Stimulated activated CD8-positive, alpha-beta memory T cell treated with anti-CD3 and anti-CD28 coated beads, Interleukin-12 subunit alpha, Interleukin-12 subunit beta, amount 100 ng/mL, for 1 hour (primary cell): ENCODE measurements at places on chromosomes 4 and X.

GRCh38 chr4:38675146-38676121 is 11.4 kb downstream of the KLF3 start:
- peak; percentile 76 for DNase-seq

DNA sequence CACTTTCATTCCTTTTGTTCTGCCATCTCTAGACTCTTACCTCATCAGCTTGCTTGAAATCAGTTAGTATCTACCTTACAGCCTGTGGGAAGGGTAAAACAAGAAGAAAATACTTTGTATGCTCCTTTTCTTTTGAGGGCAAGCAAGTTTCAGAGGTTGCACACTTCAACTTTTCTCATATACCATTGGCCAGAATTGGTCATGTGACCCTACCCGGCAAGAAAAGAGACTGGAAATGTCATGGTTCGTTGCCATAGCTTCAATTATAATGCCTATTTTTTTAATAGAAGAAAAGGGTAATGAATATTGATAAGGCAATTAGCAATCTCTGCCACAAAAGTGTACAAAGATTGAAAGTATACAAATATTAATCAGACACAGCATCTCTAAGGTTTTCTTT is 346.7 kb upstream of the TACR3 start:
- no peak for DNase-seq

DNA sequence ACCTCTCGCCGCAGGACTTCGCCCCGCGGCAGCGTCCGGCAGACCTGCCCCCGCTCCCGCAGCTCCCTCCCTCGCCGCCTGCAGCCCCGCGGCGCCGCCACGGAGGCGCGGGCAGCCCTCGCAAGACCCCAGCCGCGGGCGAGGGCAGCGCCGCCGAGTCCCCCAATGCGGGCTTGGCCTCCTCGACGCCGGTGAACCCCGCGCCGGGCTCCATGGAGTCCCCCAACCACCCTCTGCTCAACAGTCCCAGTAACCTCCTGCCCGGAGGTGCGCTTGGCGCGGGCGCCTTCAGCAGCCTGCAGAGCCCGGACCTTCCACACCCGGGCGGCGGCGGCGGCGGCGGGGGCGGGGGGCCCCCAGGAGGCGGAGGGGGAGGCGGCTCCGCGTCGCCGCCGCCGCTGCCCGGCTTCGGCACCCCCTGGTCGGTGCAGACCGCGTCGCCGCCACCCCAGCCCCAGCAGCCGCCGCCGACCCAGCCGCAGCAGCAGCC is 1.2 kb downstream of the CPEB2 start:
- peak; percentile 22 for DNase-seq

DNA sequence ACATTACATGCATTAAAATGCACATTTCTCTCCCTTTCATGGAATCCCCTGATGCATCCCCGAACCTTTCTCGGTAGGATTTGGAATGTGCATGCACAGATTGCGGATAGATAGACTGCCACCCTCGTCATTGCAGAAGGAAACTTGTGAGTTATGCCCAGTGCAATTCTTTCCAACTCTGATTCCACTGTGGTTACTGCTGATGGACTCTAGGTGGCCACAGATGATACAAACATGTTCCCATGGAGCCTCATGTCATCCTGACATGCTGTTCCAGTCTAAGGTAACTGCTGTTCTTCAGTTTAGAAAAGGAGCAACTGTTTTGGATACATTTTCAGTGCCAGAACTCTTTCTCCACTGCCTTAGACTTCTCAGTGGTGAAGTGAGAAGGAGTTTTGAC is 9.1 kb upstream of the VCX3B start:
- DNase-seq: no peak

GRCh38 chr4:105807496-105807895 is 87.8 kb upstream of the NPNT start:
- no peak for DNase-seq

- no peak for DNase-seq
Observed at GRCh38 chr4:86452924-86453531, 93.2 kb upstream of the MAPK10 start.

DNA sequence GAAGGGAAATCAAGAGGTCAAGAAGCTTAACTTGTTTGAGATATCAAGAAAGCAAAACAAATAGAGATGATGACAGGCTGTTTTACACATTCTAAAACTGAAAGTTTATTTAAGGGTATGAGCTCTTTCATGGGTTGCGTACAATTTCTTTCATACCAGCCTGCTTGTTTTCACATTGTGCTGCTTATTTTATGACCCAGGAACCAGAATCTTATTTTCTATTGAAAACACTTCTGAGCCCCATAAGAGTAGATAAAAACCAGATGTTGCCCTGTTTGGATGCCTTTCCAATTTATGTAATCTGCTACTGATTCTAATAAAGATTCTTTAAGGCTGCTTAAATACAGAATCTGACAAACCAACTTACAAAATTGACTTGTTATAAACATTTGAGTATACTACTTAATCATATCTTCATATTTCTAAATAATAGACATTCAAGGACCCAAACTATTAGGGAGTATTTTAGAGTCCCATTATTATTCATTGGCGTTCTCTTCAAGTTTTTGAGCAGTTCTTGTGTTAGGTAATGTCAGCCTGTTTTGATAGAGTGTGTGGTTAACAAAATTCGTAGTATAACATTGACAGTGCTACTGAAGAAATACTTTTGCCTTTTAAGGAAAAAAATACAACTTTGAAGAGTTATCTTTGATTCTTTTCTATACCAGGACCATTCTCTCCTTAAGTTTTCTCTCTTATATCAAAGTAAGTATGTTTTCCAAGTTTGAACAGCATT is 74.4 kb downstream of the PDLIM5 start:
- DNase-seq: no peak

- no peak for DNase-seq
Observed at GRCh38 chrX:38166478-38167083, 54.1 kb downstream of the SRPX start.

DNA sequence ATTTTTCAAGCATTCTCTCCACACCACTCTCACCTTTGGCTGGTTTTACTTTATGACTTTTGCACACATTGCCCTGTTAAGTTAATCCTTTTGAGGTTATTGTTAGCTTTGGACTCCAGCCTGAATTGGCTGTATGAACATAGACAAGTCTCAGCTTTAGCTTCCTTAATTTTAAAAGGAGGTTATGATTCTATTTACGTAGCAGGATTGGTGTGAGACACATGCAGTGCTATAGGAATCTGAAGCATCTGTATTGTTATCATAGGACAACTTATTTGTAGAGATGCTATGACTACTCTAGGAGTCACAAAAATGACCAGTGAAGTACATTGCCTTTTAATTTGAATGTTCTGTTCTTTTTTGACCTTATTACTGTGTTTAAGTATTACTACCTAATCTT is 15.7 kb downstream of the PGAM4 start:
- no peak for DNase-seq

DNA sequence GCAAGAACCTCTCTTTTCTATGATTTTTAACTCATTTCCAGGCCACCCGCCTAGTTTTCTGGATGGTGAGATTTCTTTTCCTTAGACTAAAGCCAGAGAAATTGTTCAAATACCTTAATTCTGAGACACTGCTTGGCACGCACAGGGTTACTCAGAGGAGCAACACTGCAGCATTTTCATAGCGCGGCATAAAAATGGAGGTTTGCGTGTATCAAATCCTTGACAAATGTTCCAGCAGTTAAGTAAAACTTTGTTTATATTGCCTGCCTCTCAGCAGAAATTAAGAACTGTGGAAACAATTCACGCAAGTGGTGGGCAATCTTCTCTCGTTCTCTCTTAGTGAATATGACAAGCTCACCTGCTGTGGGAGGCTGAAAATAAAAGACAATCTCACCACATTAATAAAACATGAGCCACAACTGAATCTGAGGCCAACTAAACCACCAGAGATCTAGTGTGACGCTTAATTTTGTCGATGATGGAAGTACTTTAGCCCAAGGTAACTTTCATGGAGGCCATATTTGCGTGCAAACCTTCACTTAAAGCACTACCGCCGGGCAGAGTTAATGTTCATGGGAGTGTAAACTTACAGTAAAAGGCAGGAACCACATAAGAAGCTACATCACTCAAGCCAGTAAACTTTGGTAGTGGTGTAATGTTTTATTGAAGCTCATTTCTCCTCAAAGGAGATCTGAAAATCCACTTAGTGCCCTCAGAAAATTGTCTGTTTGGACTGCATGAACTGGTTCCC is 894.8 kb upstream of the EPHA5 start:
- no peak for DNase-seq

DNA sequence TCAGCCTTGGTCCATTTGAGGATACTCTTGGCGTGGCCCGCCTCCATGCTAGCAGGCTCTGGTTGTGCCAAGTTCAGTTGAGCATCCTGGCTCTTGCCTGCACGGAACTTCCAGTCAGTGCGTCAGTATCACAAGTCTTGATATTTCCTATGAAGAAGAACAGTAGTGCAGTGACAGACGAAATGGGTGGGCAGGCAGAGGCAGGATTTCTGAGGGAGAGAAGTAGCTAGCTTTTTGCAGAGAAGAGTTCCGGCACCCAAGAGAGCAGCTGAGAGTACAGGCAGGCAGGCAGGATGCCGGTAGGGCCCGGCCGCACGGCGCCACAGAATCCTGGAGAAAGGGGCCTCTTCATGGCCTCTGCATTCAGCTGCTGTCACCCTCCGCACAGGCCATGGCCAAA is 56.1 kb upstream of the MSANTD1 start:
- DNase-seq: no peak

GRCh38 chrX:44020693-44021092 is 47.5 kb upstream of the NDP start:
- DNase-seq: no peak

DNA sequence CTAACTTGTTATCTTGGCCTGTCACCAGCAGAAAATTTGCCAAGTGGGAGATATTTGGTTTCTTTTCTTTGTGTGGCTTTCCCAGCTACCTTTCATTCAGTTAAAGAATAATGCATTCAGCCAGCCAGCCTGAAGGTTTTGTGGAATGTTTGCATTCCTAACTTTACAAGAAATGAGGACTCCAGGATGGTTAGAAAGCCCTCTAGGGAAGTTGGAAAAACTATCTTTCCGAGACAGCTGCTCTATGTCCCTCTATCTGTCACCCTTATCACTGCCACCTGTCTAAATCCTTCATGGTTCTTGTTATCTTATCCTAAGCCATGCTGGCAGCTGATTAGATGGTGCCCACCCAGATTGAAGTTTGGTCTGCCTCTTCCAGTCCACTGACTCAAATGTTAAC is 384.2 kb downstream of the SH3BGRL start:
- DNase-seq: no peak

GRCh38 chr4:186204103-186204559 is 12.8 kb downstream of the CYP4V2 start:
- DNase-seq: peak; percentile 45

GRCh38 chr4:148196164-148196563 is 246.1 kb downstream of the NR3C2 start:
- DNase-seq: no peak
